ENCODE measurements at places on chromosomes 7 and 10.

- DNase-seq, result no peak
Measured at GRCh38 chr10:5804386-5804785, 8.8 kb downstream of the GDI2 start.

- DNase-seq, result no peak
Measured at GRCh38 chr10:117239051-117239450, 1.9 kb upstream of the SLC18A2 start.

DNA sequence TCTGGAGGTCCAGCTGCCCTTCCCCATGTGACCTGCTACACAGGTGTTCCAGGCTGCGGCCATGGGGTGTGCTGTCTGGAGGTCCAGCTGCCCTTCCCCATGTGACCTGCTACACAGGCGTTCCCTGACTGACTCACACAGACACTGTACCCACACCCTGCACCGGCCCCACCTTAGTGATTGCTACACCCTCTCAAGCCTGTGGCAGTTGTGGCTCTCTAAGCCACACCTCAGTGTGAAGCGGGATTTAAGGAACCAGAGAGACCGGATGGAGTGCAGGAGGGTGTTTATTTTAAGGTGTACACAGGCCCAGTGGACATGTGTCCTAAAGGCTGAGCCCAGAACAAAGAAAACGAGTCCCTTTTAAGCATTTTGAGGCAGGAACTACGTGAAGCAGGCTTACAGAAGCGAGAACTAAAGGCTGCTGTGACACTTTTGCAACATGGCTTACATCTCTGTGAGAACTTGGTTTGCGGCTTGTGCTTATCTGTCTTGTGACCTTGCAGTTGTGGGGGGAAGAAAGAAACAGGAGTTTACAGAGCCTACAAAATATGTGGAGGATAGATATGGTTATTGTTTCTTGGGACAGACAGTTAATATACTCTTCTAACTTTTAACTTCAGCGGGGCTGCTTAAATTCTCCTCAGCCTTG lies 326.4 kb downstream of the PAXIP1 start:
- DNase-seq, result no peak

DNA sequence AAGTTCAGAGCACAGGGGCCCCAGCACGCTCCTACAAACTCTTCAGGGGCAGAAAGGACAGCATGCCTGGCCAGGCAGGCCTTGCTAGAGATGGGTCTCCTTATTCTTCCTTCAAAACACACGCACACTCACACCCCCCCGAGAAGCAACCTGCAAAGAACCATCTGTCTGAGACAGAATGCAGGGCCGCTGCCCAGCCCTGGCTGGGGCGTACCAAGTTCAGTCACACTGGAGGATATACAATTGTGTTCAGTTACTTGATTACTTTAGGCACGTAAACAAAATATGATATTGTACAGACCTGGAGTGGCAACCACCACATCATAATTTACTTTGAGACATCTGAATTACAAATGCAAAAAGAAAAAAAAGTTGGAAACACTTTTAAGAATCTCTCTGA lies 5.7 kb downstream of the FAM53B start:
- no peak for DNase-seq

DNA sequence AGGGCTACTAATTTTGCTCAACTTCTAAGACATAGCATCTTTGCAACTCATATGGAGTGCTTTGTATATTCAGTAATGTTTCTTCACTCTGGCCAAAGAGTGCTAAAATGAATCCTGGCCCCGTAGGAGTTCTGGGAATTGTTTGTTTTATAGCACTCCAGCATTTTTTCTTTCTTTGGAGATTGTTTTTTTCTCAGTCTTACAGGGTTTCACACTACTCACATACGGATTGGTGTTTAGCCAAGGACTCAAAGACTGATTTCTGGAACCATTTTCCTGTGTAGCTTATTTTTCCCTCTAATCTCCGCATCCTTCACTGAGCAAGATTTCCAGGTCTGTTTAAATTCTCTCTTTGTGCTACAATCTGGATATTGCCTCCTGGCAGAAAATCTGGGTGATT lies 6.4 kb downstream of the TAS2R41 start:
- no peak for DNase-seq

DNA sequence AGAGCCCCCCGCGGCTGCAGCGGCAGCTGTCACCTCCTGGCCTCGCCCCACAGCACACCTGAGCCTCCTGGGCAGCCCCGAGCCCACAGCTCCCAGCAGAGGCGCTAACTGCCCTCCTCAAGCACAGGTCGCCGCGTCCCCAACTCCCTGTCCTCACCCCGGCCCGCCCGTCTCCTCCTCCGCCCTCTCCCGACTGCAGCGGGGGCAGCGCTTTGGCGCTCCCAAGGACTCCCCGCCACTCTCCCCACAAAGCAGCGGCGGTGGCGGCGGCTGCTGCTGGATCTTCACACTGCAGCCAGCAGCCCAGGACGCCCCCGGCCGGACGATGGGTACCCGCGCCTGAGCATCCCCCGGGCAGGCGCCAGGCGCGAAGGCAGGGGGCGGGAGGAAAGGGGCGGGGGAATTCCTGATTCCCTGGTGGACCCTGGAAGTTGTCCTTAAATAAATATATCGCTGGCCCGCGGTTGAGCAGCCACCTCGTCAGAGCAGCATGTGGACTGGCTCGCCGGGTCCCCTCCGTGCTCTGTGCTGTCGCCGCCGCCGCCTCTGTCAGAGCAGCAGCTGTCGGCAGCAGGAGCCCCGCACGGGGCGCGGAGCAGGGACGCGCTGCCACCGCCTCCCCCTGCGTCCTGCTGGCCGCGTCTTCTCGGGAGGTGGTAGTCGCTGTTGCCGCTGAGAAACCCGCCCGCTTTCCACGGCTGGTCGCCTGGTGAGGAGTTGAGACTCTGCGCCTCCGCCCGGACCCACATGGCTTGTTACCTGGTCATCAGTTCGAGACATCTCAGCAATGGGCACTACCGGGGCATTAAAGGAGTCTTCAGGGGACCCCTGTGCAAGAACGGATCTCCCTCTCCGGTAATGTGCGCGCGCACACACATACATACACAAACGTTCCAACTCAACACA lies at the start of gene ZNF804B:
Gene ZNF804B (plus strand): TSS at position 471 of the 906 bp plus-strand sequence. CDS start 277 bp downstream, at position 748.
- no peak for DNase-seq

Measured in RKO (cell line).